Small intestine (tissue), 16 donors: ENCODE measurements at places on chromosomes 11 and 22.

- DNase-seq, result no peak
Observed at GRCh38 chr11:76604626-76605241, 65.8 kb downstream of the LRRC32 start.

DNA sequence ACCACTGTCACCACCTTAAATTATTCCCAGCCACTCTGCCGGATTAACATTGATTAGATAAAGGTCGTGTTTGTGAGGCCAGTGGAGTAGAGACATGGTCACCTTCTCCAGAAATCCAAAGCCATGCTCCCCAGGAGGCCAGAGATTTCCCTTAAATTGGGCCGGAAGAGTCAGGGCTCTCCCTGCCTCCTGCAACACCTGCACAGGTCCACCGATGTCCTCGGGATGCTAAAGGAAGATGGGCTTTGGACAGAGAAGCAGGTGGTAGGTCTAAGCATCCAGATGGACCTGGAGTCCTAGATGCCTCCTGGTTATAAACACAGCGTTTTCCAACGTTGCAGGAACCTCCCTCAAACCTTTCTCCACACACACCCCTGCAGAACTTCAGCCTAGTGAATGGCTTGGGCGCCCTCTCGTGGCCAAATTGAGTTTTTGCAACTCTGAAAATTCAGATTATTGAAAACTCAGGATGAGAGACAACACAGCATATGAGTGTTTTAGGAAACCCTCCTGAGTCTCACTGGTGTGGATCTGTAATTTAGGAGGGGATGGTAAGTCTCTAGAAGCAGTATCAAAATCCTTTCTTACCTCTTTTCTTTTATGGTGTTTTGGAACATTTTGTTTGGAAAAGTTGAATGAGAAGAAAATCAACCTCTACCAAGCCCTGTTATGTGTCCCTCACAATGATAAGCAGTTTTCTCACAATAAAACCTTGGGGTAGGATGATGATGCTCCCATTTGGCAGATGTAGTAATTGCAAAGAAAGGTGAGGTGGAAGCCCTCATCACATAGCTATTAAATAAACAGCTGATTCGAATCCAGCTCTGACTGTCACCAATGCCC is 109.6 kb downstream of the RRAS2 start:
- DNase-seq, result peak; percentile 71

DNA sequence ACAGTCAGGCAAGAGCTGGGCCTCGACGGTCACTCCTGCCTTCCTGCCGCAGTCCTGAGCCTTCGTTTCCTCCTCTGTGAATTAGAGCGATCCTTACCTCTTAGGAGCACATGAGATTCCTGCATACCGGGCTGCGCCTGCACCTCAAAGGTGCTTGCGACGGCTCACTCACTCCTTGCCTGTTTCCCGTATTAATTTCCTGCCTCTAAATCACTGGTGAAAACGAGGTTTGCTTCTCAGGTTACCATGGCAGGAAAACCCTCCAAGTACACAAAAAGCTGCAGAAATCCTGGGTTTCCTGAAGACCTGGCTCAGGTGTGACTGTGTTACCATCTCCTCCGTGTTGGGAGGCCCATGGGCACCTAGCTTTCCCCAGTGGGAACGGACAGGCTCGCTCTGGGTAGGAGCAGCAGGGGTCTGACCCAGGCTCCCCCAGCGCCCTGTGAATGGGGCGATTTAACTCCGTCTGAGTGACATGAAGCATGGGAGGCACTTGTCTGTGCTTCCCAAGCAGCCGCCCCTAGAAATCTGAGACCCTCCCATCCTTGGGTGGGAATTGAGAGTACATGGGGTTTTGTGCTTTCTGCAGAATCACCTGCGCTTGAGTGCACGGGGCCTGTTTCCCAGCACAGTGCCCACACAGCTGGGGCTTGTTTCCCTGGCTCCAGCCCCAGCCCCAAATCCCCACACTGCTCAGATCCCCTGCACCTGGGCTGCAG is 64.8 kb downstream of the PHF21B start:
- no peak for DNase-seq

DNA sequence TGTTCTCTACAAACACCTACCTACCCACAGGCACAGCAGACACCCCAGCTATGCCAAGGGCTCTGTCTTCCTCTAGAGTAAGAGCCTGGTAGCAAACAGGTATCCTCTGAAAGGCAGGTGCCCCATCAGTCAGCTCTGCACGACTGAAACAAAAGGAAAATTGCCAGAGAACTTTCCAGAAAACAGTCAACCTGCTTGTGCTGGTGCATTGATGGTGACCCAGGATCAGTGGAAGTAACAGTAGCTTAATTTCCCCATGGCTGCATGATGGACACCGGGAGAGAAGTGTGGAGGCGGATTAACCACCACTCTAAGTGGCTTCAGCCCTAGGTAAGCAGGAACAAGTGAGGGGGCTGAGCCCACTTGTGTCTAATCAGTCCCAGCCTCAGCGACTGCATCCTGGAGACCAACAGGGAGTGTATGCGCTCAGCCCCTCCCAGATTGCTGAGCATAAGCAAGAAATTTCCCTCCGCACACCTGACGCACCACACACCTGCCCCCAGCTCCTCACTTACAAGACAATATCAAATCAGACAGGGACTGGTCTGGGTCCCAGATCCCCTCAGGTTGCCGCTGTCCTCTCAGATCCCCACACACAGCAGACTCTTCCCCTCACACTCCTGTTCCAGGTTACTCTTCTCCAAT is 70.7 kb upstream of the IGLL5 start:
- no peak for DNase-seq
